IMR-90 (cell line): ENCODE measurements at places on chromosomes 11 and 22. TPM values are rescaled to one million over a fixed set of nuclear protein-coding genes. Genes with fewer than 3 reads are reported as not detected.

CHST1 gene
- total RNA-seq, result not detected in 2 replicates

RBMXL2 gene
- total RNA-seq, result not detected in 2 replicates

SCN4B gene
- total RNA-seq, result under 0.01 and 0.18 TPM in 2 replicates

MS4A6A gene
- total RNA-seq, result not detected in 2 replicates

APOL1 gene
- 0.36 and 0.56 TPM in 2 replicates for total RNA-seq

GGT5 gene
- total RNA-seq, result 0.18 and 0.28 TPM in 2 replicates

NPAS4 gene
- total RNA-seq, result under 0.01 TPM in 1 of 2 replicates, not detected in the other

GUCY1A2 gene
- under 0.01 TPM in 2 replicates for total RNA-seq
